ENCODE measurements at places on chromosomes 2 and 18.

DNA sequence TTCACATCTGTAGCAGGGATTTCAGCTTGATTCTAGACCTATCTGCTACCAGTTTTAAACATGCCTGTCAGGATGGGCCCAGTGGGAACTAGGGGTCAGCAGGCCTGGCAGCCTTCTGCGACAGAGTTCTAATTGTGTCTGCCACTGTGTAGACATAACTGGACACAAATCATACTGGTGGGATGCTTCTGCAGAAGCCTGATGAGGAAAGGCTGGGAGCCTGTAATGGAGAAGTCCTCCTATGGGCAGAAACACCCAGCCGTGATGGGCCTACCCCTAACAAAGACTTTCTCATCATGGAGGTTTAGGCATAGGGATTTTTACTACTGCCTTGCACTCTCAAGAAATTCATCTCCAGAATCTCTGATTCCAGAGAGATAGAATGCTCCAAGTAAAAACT is 166.9 kb downstream of the PDE11A start:
- no peak for DNase-seq

DNA sequence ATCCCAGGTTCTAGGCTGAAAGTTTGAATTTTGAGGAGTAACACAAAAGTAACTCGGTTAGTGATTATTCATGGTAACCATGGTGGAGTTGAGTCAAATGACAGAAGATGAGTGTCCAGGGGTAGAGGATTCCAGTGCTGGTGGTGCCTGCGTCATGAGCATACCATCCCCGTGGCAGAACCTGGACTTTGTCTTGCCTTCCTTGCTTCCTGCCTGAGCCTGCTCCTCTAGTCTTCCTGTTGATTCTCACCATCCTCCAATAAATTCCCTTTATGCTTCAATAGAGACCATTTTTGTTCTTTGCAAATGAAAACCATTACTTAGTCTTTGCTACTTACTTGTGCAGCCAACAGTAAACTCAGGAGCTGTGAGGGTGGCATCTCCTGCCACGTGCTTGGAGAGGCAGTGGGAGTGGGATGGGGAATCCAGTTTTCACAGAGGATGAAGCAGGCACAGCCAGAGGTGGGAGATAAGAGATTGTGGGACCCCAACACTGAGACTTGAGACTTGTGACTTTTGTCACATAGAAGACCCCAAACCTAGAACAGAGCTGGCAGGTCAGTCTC is 4.1 kb upstream of the YES1 start:
- no peak for DNase-seq

GRCh38 chr2:152649997-152650396 is 67.3 kb downstream of the PRPF40A start:
- DNase-seq = no peak

DNA sequence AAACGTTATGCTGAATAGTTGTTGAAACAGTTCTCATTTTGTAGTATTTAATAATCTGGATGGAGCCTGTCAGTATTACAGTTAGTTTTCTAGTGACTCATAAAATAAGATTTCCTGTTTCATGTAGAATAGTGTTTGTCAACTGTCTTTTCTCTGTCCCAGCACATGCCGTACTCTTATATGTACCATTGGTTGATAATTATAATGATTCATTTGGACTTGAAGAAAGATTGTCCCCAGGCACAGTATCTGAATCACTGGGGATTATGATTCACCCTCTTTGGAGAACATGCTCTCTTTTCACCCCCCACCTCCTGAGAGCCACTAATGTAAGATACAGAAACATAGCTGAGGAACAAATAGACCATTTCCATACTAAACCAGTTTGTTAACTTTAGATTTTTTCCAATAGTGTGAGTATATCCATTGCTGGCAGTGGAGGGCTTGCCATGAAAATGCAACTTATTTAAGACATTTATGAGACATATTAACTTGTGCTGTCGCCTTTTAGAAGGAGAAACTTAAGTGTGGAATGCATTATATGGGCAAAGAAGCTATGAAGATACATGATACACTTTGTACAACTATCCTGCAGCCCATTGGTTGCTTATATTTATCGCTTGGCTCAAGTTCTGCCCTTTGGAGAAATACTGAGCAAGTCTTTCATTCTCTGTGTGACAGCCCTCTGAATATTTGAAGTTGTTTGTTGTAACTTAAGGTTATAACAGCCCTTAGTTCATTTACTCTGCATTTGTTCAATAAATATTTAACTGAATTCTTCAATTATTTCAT is 12.4 kb downstream of the COPS8 start:
- DNase-seq = no peak

GRCh38 chr2:160367887-160368286 is 125.7 kb downstream of the RBMS1 start:
- DNase-seq = no peak

DNA sequence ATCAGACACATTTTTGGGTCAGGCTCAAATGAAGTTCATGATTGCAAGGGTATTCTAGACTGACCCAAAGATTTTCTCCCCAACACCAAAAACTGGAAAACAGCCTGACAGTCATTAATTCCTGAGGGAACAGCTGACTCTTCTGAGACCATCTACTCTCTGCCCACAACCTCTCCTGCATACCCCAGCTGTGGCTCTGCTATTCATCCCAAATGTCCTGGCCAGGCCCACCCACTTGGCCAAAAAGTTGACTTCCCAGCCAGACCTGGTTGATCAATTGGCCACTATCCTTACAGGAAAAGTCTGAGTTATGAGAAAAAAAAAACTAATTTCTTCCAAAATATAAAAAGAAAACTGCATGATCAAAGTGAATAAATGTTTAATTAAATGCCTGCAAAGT is 103.8 kb upstream of the ST3GAL5 start:
- DNase-seq = no peak

DNA sequence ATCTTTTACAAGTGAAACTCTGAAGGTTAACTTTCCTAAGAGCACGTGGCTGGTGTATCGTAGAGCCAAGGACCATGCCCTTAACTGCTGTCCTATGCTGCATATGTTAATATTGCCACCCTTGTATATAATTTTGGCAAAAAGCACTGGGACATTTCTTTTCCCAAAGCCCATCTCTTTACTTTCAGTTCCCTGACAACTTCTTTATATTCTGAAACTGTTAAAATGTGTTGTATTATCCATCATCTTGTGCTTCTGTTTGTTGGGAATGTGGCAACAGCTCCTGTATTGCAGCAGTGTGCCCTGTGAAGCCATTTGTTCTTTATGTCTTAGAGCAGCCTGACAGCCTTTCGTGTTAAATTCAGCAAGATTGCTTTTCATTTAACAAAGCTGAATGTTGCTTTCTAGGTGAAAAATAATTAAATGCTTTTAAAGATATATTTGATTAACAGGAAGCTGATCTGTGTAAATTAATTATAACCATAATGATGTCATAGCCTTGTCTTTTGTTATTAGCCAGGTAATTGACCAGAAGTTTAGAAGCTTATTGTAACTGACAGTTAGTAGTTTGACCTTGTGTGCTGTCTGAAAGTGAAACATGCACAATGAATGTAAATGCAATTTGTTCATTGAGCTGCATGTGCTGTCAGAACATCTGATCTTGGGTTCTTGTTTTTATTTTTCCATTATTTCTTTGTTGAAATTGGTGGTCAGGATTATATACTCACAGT is 9.7 kb downstream of the RHBDD1 start:
- DNase-seq = no peak

DNA sequence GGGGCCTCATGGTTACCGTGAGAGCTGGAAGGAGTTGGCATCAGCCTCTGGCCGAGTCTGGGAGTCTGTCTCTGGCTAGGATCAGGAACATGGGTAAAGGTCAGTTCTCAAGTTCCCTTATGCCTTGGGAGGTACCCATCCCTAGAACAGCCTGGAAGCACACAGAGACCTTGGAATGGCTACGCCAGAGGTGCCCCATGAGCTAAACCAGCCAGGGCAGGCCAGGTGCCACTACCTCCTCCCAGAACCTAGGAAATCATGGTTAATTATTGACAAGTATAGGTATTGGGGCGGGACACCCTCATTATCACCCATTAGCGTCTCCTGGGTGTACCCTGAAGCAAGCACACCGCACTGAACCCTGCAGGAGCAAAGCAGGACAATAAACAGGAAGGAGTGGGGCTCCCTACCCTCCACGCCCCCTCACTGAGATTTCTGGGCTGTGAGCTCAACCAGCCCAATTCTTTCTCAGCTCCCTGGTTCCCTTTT is 3.0 kb upstream of the ASPRV1 start:
- no peak for DNase-seq

GRCh38 chr2:102837626-102838198 is 75.9 kb downstream of the TMEM182 start:
- DNase-seq = no peak

GRCh38 chr2:54394392-54394791 is 61.7 kb upstream of the SPTBN1 start:
- no peak for DNase-seq

DNA sequence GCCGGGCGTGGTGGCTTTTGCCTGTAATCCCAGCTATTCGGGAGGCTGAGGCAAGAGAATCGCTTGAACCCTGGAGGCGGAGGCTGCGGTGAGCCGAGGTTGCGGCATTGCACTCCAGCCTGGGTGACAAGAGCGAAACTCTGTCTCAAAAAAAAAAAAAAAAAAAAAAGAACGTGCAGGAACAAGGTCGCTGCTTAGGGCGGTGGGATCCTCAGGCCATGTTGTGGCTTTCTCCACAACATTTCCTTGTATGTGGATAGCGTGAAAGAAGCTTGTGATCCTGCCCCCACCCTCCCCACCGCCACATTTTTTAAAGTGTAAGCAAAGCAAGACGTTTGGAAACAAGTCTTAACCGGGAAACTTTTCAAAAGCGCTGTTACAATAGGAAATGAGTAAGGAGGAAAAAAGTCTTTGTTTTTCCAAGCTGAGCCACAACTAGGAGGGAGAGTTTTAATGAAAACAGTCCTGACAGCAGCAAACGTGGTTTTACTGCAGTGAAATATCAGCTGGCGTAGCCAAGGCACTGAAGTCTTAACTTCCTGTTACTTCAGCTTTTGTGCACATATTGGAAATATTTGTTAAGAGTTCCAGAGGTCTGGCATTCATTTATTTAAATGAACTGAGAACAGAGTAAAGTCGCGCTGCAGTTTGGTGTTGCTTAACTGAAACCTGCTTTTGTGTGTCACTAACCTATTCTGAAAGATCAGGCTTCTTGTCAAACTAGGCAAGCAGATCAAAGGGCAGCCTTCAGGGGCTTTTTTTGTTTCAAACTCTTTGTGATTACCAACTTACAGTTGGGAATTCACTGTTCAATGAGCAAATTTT is 3.8 kb downstream of the TGIF1 start:
- DNase-seq = no peak

DNA sequence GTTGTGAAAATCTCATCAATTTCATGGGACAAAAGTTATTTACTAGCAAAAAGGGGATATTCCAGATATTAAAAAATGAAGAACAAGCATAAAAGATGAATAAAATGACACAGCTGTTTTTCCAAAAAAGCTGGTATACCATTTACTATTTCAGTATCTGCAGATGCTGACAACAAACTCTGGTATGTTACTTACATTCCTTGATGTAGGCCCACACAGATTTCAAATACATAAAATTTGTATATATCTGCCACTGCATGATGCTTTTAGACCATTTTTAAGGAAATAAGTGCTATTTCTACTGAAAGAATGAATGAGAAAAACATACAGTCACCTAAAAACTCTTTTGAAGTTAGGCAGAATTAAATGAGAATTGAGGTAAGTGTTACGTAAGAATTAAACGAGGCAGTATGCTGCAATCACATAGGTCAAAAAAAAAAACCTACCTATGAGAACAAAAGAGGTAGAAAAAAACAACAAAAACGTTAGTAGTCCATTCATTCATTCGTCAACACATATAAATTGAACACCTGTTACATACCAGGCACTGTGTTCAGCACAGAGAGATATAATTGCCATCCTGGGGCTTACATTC is 32.5 kb downstream of the ARL5A start:
- DNase-seq = no peak

GRCh38 chr2:239285071-239285931 is 115.5 kb downstream of the HDAC4 start:
- DNase-seq = peak; percentile 66

GRCh38 chr18:62832282-62832681 is 116.9 kb downstream of the PHLPP1 start:
- DNase-seq = no peak

GRCh38 chr2:125224830-125225229 is 1199.7 kb downstream of the CNTNAP5 start:
- no peak for DNase-seq

GRCh38 chr2:48397846-48398245 is 132.1 kb upstream of the STON1 start:
- DNase-seq = no peak

- peak; percentile 82 for DNase-seq
Measured at GRCh38 chr18:46250084-46250811, 146.1 kb downstream of the HAUS1 start.

DNA sequence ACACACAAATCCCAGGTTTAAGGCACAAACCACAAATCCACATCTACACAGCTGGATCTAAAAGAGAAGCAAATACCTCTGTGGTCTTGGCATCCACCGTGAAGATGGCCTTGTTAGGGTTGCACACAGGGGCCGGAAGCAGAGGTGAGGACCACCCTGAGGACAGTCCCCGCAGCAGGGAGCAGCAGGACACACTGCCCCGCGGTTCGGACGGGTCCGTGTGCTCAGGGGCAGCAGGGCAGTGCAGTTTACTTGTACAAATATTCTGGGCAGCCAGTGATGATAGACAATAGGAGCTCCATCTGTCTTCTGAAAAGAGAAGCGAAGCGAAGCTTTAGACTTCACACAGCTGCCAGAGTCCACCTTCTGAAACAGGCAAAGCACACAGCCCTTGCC is 8.8 kb downstream of the PASK start:
- DNase-seq = no peak

Measured in GM13976 (cell line).